ENCODE measurements at places on chromosomes 6 and 20.

DNA sequence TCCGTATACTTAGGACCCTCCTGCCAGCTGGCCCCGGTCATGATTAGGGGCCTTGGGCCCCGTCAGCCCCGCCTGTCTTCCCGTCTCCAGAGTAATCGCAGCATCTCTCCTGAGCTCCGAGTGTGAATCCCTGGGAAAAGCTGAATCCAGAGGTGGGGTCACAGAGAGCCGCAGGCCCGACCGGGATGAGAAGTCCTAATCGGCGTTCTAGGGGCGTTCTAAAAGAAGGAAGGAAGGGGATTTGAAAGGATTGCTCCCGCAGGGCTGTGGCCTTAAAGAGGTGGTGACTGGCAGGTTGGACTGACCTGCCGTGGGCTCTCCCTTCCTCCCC lies 371 bp downstream of the HMGN4 start:
- no peak overlapping the region for H3K27ac ChIP-seq
- no peak for DNase-seq
- H3K36me3 ChIP-seq, result peaks cover 17% of the 10 kb centered on the region
- no peaks in the 10 kb centered on the region for H3K4me1 ChIP-seq

GRCh38 chr6:106959985-106960384 lies 14.5 kb downstream of the CD24 start:
- H3K27me3 ChIP-seq, result no peaks in the 10 kb centered on the region
- no peak overlapping the region for H3K27ac ChIP-seq
- DNase-seq, result no peak
- no peaks in the 10 kb centered on the region for H3K36me3 ChIP-seq

DNA sequence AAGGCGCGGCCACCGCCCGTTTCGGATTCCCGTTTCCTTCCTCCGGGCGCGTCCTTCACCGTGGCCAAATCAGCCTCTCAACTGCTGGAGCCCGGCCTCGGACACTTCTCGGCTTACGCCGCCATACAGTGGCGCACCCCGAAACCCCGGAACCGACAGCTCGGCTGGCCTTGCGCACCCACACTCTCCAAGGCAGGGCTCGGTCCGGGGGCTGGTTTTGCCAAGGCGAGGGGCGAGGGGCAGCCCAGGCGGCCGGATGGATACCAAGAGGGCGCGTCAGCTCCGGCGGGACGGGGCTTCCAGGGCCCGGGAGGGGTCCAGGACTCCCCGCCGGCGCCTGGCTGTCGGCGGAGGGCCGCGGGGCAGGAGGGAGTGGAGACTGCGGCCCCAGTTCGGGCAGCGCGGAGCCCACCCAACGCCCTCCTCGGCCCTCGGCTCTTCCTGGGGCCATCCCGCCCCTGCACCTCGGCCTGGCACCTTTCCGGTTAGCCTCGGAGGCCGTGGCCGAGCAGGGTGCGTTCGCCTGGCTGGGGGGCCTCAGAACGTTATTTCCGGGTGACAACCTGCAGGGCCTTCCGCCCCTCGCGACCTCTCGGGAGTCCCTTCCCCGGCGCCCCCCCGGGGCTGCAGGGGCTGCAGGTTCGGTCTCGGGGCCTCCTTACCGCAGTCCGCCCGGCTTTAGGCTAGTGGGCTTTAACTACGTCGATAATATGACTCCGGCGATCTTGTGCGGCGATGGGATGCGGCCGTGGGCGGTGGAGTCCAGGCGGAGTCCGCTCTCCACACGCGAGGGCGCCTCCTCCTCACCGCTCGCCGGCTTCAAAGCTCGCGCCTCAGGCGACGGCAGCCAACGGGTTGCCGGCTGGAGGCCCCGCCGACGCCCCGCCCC lies 697 bp upstream of the CEP43 start:
- H3K27me3 ChIP-seq, result no peaks in the 10 kb centered on the region
- H3K4me1 ChIP-seq, result peaks cover 4% of the 10 kb centered on the region
- no peak overlapping the region for H3K27ac ChIP-seq
- peaks cover 37% of the 10 kb centered on the region for H3K36me3 ChIP-seq
- peak overlapping the region; percentile 86 for H3K4me3 ChIP-seq

GRCh38 chr20:52434041-52434425 lies 242.5 kb upstream of the ZFP64 start:
- no peak overlapping the region for H3K4me3 ChIP-seq
- no peaks in the 10 kb centered on the region for H3K4me1 ChIP-seq
- DNase-seq, result no peak
- H3K27me3 ChIP-seq, result no peaks in the 10 kb centered on the region
- H3K27ac ChIP-seq, result no peak overlapping the region
